Activated gamma-delta T cell treated with Interleukin-2 at 50 U/mL for 16 hours (primary cell): ENCODE measurements at places on chromosomes 3 and 15.

DNA sequence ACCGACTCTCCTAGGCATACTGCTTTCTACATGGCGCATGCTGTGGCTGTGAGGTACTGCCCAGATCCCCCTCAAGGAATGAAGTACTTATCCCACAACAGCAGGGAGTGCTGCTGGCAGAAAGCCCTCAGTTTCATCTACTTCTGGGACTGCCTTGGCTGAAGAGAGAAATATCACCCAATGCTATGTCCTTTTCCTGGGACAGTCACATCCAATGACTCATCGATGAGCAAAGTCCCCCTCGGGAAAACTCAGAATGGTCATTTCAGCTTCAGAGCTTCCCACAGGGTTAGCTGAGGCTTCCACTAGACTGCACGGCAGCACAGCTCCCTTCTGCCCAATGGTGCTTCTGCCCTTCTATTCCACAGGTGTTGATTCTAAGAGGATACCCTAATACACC lies 3.6 kb upstream of the NMD3 start:
- no peak for DNase-seq

GRCh38 chr3:52247409-52248164 lies 2.0 kb downstream of the PPM1M start:
- no peak for DNase-seq

DNA sequence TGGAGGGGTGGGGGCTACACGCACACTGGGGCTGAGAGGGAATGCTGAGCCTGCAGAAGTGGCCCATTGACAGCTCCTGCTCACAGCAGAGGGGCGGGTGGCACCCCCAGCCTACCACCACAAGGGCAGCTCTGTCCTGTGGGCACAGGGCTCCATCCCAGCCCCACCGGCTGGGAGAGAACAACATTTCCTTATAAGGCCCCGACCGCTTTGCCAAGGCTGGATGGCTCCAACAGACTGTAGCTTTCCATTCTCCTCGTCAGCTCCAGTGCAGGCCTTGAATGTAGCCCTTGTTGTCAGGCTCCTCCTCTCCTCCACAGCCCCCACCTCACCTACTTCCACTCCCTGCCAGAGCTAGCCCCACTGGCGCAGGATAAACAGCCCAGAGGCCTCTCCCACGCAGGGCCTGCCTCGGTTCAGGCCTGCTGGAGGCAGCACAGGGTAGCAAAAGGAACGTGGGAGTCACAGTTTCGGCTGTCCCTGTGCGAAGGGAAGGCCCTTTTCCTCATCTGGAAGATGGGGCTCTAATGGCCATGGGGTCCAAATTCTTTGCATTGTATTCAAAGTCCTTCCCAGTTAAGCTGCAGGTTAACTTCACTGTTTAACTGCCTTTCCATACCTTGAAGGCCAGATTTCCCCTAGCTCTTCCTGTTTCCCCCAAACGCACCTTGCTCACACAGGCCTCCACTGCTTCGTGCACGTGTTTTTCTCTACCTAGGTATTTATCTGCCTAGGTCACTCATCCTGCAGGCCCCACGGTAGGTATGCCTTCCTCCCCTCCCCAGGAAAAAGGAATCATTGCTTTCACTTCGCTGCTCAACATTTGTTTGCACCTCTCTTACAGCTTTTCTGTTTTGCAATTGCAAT lies 101.6 kb upstream of the LPP start:
- DNase-seq: no peak

GRCh38 chr3:72177075-72178050 lies 392.4 kb upstream of the PROK2 start:
- DNase-seq: no peak

- no peak for DNase-seq
These were observed 74.0 kb downstream of the OXNAD1 start for GRCh38 chr3:16338999-16339398.

DNA sequence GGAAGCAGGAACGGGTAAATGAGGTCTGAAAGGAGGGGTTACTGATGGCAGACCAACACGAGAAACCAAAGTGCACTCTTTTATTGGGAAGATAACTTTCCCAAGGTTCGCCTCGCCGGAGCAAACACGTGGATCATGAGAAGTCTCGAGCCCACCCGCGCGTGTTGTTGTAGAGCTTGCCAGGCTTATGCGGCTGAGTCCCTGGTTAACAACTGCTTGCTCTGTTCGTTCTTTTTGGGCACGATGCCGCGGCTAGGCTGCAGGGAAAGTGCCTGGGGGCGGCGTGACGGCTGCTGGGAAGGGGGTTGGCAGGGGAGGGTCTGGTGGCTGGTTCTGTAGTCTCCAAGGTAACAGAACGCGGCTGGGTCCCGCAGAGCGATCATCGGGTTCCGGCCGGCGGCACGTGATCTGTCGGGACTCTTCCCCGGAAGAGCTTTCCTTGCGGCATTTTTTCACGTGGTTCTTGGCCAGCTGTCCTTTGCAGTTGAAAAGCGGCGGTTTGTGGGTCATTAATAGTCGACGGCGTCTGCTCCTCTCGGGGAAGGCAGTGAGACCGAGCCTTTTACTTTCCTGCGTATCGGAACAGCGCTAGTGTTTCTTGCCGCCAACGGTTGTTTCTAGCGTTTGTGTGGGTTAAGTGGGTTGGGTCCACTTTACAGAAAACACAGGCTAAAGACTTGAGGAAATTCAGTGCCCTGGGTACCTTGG lies 1.5 kb downstream of the MGA start:
- DNase-seq: peak; percentile 54
